ENCODE measurements at places on chromosomes 3 and 15. TPM values are rescaled to one million over a fixed set of nuclear protein-coding genes. Genes with fewer than 3 reads are reported as not detected.

GRCh38 chr3:196082619-196082971, 705 bp upstream of the TFRC start:
- peak overlapping the region; percentile 94 for H3K4me3 ChIP-seq
- H3K27me3 ChIP-seq = no peaks in the 10 kb centered on the region
- DNase-seq = no peak
- no peaks in the 10 kb centered on the region for H3K36me3 ChIP-seq
- peaks cover 27% of the 10 kb centered on the region for H3K4me1 ChIP-seq

Gene RTP3
- not detected for total RNA-seq

GRCh38 chr15:78709263-78709882, 68.4 kb upstream of the CHRNB4 start:
- peak; percentile 92 for DNase-seq
- no peak overlapping the region for H3K4me3 ChIP-seq
- no peaks in the 10 kb centered on the region for H3K36me3 ChIP-seq
- H3K4me1 ChIP-seq = peaks cover 11% of the 10 kb centered on the region

Gene SLC24A5
- not detected for total RNA-seq

DNA sequence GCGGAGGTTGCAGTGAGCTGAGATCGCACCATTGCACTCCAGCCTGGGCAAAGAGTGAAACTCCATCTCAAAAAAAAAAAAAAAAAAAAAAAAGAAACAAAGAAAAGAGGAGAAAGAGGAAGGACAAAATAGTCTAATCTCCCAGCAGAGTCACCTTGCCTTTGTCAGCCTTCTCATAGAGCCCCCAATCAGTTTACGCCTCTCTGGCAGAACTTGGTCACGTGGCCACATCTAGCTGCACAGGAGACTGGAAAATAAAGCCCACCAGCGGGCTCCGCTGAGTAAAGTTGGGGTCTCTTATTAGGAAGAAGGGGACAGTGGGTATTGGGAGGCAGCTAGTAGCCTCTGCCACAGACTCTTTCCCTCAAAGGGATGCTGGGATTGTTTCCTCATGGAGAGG, 41.9 kb downstream of the USP13 start:
- no peaks in the 10 kb centered on the region for H3K27me3 ChIP-seq
- no peak overlapping the region for H3K27ac ChIP-seq
- no peak overlapping the region for H3K4me3 ChIP-seq
- H3K36me3 ChIP-seq = no peaks in the 10 kb centered on the region

DNA sequence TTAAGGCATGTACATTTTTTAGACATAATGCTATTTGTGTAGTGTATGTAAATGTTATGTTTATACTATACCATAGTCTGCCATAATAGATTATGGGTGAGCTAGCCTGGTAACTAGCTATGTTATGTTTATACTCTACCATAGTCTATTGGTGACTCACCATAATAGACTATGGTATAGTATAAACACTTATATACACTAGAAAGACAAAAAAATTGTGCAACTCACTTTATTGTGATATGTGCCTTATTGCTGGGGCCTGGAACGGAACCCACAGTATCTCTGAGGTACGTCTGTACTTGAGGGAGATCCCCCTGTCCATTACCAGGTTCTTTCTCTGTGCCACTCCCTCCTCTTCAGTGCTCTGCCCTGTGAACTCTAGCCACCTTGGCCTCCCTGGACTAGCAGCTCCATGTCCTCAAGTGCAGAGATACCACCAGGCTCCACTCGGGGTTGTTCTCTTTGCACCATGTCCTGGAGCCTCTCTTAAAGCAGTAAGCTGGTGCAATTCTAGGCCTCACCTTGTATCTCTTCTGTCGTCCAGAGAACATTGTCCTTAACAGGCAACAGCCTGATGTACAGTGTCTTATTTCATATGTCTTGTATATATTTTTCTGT, 60.8 kb upstream of the PXYLP1 start:
- H3K4me3 ChIP-seq = no peak overlapping the region
- no peaks in the 10 kb centered on the region for H3K4me1 ChIP-seq
- H3K36me3 ChIP-seq = no peaks in the 10 kb centered on the region
- no peaks in the 10 kb centered on the region for H3K27me3 ChIP-seq
- H3K27ac ChIP-seq = no peak overlapping the region
- peak; percentile 79 for DNase-seq

Gene MST1
- 1.7 TPM for total RNA-seq

Gene GALNT15
- total RNA-seq = 76.0 TPM

GRCh38 chr15:88255484-88256278, 858 bp downstream of the NTRK3 start:
- DNase-seq = no peak
- no peak overlapping the region for H3K27ac ChIP-seq
- H3K4me1 ChIP-seq = peaks cover 35% of the 10 kb centered on the region
- peaks cover 83% of the 10 kb centered on the region for H3K27me3 ChIP-seq
- peak overlapping the region; percentile 52 for H3K4me3 ChIP-seq

DNA sequence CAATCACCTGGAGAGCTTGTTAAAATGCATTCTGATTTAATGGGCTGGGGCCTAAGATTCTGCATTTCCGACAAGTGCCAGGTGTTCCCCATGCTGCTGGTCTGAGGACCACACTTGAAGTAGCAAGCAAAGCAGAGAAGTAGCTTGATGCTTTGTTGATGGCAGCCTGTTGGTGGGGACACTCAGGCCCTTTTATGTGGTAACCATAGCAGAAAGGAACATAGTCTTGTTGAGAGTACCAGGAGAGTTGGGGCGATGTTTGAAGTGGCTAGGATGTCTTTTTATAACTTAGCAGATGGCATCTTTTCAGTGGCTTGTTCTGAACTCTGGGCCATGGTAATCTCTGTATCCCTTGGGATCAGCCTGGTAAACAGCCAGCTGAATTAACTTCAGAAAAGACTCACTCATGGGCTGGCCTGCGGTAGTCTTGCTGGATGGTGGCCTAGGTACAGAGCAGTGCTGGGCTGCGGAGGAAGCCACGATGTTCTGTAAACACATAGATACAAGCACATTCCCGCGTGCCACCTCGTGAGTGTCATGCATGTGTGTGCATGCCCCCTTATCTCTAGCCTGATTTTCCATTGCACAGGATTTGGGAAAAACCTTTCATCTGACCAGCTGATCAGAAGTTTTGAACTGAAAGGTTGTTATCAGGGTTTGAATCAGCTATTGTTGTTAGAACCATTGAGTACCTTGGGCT, 292.4 kb upstream of the LRRFIP2 start:
- peaks cover 9% of the 10 kb centered on the region for H3K36me3 ChIP-seq
- no peak for DNase-seq
- no peak overlapping the region for H3K27ac ChIP-seq
- no peak overlapping the region for H3K4me3 ChIP-seq

DNA sequence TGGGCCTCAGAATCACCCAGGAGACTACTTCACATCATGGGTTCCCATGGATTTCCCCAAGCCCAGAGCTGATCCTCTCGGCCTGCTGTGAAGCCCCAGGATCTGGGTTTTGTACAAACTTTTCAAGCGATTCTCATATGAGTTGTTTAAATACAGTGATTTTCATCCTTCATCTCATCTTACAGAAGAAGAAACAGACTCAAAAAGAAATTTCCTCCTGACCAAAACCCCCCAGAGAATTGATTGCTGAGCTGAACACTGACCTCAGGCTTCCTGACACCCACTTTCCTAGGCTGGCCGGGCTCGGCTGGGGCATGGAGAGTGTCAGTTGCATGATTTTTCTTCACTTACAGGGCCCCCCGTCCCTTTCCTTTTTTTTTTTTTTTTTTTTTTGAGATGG, 60.3 kb downstream of the BDH1 start:
- H3K27me3 ChIP-seq = no peaks in the 10 kb centered on the region
- no peak overlapping the region for H3K27ac ChIP-seq
- H3K36me3 ChIP-seq = no peaks in the 10 kb centered on the region
- H3K4me3 ChIP-seq = no peak overlapping the region
- H3K4me1 ChIP-seq = no peaks in the 10 kb centered on the region
- no peak for DNase-seq

DNA sequence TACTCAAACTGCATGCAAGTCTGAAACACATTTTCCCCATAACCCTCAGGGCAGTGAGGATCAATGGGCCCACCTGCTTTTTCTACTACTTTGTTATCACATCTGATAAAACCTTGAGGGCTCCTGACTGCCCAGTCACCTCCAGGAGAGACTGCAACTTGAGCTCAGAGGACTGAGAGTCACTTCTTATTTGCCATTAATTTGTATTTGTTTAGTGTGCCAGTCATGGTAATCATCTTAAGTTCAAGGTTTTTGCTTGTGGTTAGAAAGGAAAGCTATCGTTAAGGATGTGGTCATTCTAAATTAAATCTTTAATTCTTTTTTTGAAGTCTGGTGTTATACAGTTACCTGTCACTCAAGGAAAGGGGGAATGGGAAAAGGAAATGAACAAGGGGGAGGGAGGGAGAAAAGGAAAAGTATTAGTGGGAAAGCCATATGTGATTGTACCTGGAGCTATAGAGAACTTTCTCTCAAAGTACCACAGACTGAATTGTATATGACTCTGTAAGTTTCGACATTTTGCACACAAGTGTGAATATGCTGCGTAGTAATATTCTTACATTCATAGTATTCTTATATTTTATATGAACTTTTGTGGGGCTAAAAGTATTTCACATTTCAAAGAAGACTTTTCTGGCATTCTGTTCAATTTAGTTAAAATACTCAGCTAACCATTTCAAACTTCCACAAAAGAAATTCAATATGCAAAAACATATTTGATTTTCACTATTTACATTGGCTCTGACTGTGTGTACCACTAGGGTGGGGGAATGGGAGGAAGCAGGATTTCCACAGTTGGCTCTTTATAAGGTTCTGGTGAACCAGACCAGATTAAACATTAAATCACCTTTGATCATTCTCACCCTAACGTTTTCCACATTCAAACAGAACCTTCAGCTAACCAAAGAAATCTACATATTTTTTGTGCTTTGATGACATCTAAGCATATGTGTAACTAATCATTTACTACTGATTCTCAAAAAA, 166.5 kb upstream of the ATP11B start:
- DNase-seq = no peak
- H3K4me3 ChIP-seq = no peak overlapping the region
- H3K27ac ChIP-seq = no peak overlapping the region
- no peaks in the 10 kb centered on the region for H3K4me1 ChIP-seq
- H3K36me3 ChIP-seq = no peaks in the 10 kb centered on the region
- H3K27me3 ChIP-seq = no peaks in the 10 kb centered on the region

GRCh38 chr3:47266709-47267489, 15.7 kb downstream of the KIF9 start:
- H3K27ac ChIP-seq = no peak overlapping the region
- no peaks in the 10 kb centered on the region for H3K36me3 ChIP-seq
- H3K4me3 ChIP-seq = no peak overlapping the region
- peaks cover 14% of the 10 kb centered on the region for H3K4me1 ChIP-seq

Gene CEP152
- 3.6 TPM for total RNA-seq

GRCh38 chr15:70132139-70132538, 34.4 kb upstream of the TLE3 start:
- H3K27ac ChIP-seq = no peak overlapping the region
- no peak for DNase-seq
- no peaks in the 10 kb centered on the region for H3K36me3 ChIP-seq

Gene FAH
- 13.2 TPM for total RNA-seq

Gene RTP1
- total RNA-seq = not detected

Gene SCN11A
- 0.34 TPM for total RNA-seq

Gene PAQR5
- total RNA-seq = 0.32 TPM

DNA sequence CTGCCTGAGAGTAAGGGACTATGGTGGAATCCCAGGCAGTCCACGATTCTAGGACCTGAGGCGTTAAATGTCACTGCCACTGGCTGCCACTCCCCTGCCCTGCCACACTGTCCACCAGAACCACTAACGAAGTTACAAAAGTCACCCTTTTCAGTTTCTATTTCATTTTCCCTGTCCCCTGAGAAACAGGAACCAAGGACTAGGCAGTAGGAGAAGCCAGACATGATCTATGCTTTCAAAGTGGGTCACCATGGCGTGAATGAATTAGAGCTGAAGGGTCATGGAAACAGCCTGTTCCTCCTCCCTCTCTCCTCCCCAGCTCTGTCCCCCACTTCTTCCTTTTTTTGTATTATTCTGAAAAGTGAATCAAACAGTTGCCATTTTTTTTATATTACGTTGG, 9.1 kb upstream of the ADPRH start:
- no peak for DNase-seq
- H3K27me3 ChIP-seq = no peaks in the 10 kb centered on the region
- no peaks in the 10 kb centered on the region for H3K4me1 ChIP-seq
- no peak overlapping the region for H3K4me3 ChIP-seq

DNA sequence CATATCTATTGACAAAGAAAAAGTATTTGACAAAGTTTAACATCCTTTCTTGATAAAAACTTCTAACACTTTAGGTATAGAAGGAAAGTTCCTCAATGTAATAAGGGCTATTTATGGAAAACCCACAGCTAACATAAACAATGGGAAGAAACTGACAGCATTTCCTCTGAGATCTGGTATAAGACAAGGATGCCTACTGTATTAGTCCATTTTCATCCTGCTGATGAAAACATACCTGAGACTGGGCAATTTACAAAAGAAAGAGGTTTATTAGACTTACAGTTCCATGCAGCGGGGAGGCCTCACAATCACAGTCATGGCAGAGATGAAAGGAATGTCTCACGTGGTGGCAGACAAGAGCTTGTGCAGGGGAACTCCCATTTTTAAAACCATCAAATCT, 17.8 kb upstream of the CLDN1 start:
- no peaks in the 10 kb centered on the region for H3K36me3 ChIP-seq
- peaks cover 6% of the 10 kb centered on the region for H3K4me1 ChIP-seq
- H3K27me3 ChIP-seq = no peaks in the 10 kb centered on the region
- no peak for DNase-seq
- H3K27ac ChIP-seq = no peak overlapping the region
- no peak overlapping the region for H3K4me3 ChIP-seq

Gene GUCA1C
- total RNA-seq = not detected

DNA sequence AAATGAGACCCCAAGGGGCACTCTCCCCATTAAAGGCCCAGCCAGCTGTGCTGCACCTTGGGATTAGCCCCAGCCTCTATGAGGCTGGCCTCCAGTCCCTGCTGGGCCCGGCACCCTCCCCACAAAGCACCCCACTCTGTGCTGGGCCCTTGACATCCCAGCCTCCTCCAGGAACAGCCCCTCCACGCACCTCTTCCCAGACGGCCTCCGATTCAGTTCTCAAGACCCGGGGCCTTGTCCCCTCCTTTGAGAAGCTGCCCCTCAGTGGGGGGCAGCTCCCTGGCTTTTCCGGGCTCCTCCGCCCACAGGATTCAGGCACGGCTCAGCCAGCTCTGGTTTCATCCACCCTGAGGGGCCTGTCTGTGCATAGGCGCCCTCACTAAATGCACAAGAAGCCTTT, 144.1 kb downstream of the LRRK1 start:
- H3K4me3 ChIP-seq = no peak overlapping the region
- peaks cover 9% of the 10 kb centered on the region for H3K4me1 ChIP-seq
- no peaks in the 10 kb centered on the region for H3K36me3 ChIP-seq
- H3K27ac ChIP-seq = no peak overlapping the region
- no peak for DNase-seq

Gene EAF2
- total RNA-seq = 3.0 TPM
